ENCODE measurements at places on chromosomes 3 and 15.

DNA sequence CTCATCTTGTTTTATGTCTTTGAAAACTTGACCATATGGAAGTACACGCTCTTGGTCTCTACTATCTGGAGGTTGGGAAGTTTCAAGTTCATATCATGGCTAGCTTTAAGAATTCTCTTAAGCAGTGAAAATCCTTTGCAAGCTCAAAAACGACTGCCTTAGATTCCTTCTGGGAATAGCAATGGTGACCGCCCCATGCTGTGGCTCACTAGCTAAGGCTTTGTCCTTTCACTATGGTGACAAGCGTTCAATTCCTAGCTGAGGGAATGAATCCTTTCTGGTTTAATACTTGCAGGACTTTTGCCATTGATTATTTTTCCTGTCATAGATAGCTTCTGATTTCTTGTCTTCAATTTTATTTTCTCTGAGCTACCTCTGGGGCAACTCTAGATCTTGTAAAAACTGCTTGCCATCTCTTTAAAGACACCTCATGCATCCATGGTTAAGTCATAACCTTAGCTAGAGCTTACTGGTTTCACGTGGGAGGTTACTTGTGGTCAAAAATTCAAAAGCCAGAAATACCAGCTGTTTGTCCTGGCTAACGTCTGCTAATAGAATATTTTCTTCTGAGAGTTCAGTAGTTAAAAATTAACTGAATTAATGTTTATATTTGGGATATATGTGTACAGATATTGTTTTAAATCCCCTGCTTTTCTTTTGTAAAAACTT is 673.4 kb upstream of the CBLB start:
- DNase-seq = no peak

DNA sequence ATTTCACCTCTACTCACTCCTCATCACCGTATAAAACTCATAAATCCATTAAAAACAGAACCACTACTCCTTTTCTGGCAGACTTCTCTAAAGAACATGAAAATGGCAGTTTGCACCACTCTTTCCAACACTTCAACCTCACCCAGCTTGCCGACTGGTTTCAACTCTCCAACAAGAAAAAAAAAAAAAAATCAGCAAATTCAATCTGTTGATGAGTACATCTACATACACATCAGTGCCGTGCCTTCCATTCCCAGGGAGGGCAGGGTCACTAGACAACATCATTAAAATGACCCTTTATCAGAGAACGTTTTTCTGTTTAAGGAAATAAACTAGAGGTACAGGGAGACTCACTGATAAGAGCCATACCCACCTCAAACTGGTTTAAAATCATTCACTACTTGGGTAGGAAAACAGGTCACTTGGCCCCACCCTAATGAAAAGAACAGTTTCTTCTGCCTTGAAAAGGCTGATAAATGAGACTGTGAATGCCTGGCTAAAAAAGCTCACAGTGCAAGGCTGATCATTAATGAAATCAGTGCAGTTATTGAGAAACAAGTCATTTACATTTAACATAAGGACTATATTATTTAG is 6.0 kb downstream of the ANXA2 start:
- DNase-seq = no peak

GRCh38 chr15:68524753-68525584 is 53.8 kb upstream of the CORO2B start:
- no peak for DNase-seq

GRCh38 chr15:51266656-51267050 is 71.7 kb downstream of the CYP19A1 start:
- no peak for DNase-seq

DNA sequence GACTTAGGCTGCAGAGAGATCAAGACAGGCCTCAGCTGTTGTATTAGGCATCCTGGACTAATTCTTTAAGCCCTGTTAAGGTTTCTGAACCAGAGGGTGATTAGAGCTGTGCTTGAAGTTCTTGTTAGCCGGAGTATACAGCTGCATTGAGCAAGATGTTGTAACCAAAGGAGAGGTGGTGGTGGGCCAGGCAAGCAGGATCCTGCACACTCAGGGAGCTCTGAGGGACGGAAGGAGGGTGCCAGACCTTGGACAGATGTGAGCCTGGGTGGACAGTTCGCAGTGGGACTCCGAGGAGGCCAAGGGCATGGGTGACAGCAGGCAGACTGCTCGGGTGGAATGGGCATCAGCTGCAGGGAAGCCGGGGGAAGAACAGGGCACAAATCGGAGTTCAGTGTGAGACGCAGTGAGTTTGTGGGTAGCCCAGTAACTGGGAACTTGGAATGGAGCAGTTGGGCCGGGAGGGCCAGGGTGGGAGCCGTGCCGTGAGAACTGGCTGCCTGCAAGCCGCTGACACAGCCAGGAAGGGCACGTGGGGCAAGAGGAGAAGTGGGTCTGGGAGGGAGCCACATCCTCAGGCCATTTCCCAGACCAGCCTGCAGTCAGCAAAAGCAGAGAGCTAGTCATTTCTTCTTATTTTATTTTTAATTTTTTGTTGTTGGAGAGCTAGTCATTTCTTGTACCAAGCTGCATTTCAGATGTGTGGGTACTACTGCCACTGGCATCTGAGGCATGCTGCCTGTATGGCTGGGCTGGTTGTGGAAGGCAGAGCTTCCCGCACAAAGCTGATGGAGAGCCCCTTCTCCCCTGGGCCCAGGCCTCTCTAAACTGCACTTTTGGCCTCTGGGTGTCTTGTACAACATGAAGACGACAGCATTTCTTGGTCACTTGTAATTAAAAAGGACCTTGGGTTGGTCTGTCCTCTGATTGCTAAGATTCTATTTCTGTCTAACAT is 61.0 kb downstream of the PGPEP1L start:
- no peak for DNase-seq

- DNase-seq = no peak
These were observed 85.6 kb downstream of the BCHE start for GRCh38 chr3:165751637-165752036.

GRCh38 chr3:139481116-139481515 is 4.8 kb upstream of the RBP2 start:
- no peak for DNase-seq

GRCh38 chr15:40106203-40107161 is 2.2 kb downstream of the BMF start:
- DNase-seq = no peak

- no peak for DNase-seq
These were observed 1.1 kb downstream of the RBSN start for GRCh38 chr3:15097891-15098290.

DNA sequence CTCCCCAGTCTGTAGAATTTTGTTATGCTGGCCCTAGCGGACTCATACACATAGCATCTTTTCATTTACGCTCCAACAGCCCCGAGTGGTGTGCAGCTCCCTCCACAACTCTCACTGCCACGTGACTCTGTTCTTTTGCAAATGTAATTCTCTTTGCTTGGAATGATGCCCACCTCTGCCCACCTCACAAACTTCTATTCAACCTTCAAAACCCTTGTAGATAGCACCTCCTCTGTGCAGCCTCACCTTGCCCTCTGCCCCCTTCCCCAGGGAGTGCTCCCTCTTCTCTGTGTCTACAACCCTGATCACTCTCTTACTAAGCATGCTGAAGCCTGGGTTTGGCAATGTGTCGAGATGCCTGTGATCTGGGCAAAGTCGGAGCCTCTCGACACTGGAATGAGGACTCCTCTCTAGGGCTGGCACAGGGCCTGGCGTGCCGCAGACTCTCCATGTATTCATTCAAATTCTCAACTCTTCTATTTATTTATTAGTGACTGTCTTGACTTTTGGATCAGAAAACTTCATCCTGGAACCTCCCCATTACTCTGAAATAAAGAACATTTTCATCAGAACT is 73.5 kb downstream of the MGLL start:
- no peak for DNase-seq

DNA sequence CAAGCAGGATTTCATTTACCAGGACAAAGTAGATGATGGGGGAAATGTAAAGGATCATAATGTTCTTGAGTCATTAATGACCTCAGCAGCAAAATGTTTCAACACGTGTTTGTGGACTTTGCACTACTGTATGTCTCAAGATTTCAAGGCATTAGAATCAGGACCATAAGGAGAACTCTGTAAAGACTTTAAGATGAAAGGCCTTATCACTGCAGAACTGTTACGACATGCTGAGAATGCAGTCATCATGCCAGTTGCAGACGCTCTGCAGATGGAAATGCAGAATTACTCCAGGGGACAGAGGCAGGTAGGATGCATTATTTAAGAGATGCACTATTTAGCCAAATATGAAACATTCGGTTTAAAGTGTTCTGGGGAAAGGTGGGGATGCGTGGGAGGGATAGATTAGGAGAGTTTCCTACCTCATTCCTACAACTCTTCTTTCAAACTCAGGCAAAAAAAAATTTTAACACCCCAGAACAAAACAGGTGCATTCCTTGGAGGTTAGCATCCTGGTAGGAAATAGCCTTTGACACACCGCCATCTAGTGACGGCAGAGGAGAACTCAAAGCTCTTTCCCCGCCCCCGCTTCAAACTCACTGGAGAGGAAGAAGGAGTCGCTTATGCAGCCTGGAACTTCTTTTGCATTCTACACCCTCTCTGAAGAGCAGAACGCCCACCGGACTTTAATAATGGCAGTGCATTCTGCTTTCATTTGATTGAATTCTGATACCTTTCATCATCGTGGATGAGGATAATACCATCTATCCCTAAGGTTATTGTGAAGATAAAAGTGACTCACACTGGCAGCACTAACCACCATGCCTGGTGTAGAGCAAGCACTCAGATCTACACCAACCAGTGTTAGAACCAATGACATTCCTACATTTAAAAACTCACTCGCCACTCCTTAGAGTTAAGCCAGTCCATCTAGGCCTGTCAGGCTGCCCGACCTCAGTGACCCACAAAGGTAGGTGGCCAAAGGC is 43.1 kb upstream of the TOPAZ1 start:
- DNase-seq = peak; percentile 51

GRCh38 chr15:31498329-31498728 is 171.7 kb downstream of the KLF13 start:
- DNase-seq = no peak

DNA sequence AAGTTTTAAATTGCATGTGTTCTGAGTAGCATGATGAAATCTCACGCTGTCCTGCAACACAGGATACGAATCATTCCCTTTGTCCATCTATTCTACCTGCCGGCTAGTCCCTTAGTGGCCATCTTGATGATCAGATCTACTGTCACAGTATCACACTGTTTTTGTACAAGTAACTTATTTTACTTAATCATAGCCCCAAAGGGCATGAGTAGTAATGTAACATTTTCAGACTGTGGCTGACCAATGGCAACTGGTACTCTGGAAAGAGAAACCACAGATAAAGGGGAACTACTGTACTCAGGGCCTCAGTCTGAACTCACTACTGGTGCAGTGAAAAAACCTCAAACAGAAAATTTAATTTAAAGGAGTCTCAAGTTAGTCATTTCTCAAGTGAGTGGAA is 127.3 kb upstream of the MRPL3 start:
- DNase-seq = no peak

GRCh38 chr3:33775363-33775762 is 23.1 kb upstream of the PDCD6IP start:
- DNase-seq = no peak
